ENCODE measurements at places on chromosomes 2 and 18.

- no peak for DNase-seq
Measured at GRCh38 chr18:32760391-32760790, 12.4 kb downstream of the KLHL14 start.

DNA sequence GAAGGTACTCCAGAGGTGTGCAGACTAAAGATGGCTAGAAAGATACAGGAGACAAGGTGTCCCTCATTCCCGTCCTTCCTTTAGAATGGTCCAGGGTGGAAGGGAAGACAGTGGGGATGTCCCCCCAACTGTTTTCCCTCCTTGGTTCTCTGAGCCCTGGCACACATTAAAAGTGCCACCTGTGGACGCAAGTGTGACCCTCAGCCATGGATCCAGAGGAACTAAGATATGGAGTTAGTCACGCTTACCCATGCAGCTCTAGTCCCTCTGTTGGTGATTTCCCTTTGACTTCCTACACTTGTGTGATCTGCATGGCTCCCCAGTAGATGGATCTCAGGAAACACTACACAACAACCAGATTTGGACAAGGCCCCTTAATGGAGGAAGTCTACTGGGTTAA is 113.1 kb upstream of the SRD5A2 start:
- no peak for DNase-seq

- DNase-seq: no peak
Measured at GRCh38 chr2:159982270-159982669, 80.1 kb downstream of the PLA2R1 start.

GRCh38 chr18:55414475-55414874 is 173.5 kb downstream of the TCF4 start:
- no peak for DNase-seq

- no peak for DNase-seq
Measured at GRCh38 chr2:41914936-41915335, 132.9 kb upstream of the PKDCC start.

GRCh38 chr18:26459884-26460283 is 88.5 kb downstream of the KCTD1 start:
- DNase-seq: no peak

GRCh38 chr2:106800976-106801655 is 84.9 kb downstream of the ST6GAL2 start:
- DNase-seq: no peak

- DNase-seq: no peak
Measured at GRCh38 chr2:128435576-128436478, 117.2 kb upstream of the HS6ST1 start.

DNA sequence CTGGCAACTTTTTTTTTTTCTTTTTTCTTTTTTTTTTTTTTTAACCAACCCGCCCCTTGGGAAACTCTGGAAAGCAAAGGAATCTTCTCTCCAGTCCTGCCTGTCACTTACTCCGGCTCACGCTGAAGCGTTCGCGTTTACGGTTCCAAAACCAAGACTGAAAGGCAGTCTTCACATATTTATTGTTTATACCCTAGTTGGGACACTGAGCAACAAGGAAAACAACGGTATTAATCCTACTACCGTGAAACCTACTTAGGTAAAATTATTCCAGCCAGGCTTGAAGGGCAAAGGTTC is 125.4 kb downstream of the OSBPL1A start:
- no peak for DNase-seq

- DNase-seq: no peak
Measured at GRCh38 chr2:41207578-41207977, 755.7 kb upstream of the SLC8A1 start.

- DNase-seq: no peak
Measured at GRCh38 chr2:12299431-12299830, 417.3 kb upstream of the TRIB2 start.
